Cerebellar nuclear complex (tissue), 1 donor: ENCODE measurements at places on chromosomes 1 and 21.

- DNase-seq = no peak
Observed at GRCh38 chr1:7727809-7728471, 43.2 kb upstream of the VAMP3 start.

DNA sequence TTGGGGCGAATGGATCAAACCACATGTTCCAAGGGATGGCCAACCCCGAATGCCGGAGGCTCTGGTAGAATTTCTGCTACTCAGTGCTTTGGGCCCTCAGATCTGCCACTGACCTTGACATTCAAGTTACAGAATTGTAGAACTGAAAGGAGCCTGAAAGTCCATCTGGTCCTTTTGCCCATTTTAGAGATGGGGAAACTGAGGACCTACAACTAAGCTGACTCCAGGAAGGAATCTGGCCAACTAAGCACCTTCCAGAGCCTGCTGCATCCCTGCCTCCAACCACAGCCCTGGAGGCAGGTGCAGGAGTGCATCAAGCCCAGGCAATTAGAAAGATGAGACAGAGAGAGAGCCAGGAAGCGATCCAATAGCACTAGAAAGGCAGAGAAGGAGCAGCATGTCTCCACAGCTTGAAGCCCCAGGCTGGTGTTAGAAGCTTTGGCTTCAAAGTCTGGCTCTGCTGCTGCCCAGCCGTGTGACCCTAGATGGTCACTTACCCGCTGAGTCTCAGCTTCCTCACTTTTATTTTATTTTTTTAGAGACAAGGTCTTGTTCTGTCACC lies 1.3 kb upstream of the CTRC start:
- DNase-seq = no peak

- no peak for DNase-seq
Observed at GRCh38 chr1:86377341-86377740, 18.8 kb downstream of the ODF2L start.

- DNase-seq = no peak
Observed at GRCh38 chr1:25066256-25066655, 136.2 kb upstream of the RUNX3 start.

GRCh38 chr1:210709701-210710100 lies 381.0 kb downstream of the HHAT start:
- DNase-seq = no peak

- no peak for DNase-seq
Observed at GRCh38 chr1:11671544-11672286, 7.7 kb downstream of the FBXO6 start.

DNA sequence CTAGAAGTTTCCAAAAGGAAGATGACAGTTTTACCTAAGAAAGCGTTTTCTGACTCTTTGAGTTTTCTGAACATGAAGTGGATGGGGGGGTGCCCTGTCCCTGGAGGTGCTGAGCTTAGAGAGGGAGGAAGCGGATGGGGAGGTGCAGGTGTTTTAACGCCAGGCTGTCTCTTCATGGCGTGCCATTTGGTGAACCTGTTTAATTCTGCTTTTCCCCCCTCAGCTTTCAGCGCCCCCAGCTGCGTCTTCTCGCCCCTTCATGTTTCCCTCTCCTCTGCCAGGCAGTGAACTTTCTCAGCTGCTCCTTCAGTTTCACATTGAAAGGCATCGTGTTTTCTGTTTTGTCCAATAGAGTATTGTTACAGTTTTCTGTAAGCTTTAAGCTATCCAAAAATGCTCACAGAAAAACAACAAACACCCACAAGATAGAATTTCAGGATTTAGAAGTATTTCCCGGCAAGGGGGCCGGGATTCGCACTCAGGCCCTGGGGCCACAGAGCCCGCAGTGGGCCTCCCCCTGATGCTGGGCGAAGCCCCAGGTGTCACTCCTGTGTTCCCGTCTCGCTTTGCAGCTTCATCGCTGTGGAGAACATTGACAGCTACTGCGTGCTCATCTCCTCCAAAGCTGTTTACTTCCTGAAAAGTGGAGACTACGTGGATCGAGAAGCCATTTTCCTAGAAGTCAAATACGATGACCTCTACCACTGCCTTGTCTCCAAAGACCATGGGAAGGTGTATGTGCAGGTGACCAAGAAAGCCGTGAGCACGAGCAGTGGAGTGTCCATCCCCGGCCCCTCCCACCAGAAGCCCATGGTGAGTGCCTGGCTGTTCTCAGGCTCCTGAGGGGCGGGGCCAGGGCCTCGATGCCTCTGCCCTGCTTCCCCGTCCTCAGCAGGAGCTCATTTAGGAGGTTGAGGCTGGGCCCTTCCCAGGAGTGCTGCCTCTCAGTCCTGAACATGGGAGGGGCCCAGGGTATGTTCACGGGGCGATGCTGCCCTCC lies 111.4 kb downstream of the DHRS3 start:
- DNase-seq = no peak

- no peak for DNase-seq
Observed at GRCh38 chr1:32291145-32291707, 657 bp upstream of the HDAC1 start.

DNA sequence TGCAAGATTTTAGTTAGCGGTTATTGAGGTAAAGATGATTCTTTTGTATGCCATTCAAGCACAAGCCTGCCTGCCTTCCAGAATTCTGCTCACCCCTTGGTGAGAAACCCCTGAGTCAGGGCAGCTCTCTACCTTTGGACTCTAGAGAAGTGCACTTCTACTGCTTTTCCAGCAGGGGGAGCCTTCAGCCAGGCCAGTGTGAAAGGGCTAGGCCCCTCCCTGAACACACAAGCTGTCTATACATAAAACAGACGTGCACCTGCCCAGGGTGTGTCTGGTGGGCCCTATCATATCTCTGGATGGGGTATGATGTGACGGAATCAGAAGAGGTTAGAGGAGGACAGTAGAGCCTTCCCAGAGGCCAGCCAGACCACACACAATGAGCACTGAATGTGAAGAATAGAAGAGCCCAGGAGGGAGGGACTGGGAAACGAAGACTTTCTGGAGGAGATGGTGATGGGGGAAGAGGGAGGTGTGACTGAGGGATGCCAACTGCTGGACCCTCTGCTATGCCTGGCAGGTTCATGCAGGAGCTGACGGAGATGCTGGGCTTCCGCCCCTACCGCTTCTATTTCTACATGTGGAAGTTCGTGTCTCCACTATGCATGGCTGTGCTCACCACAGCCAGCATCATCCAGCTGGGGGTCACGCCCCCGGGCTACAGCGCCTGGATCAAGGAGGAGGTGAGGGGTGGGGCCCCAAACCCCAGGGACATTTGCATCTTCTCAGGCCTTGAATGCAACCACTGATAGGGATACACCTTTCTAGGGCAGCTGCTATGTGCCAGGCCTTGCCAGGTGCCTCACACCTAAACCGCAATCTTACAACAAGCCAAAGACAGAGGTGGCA lies 13.0 kb upstream of the KCNC4 start:
- DNase-seq = peak; percentile 67

GRCh38 chr1:143698016-143698415 lies 273.8 kb downstream of the FAM72C start:
- DNase-seq = no peak

GRCh38 chr1:170377440-170377839 lies 154.5 kb upstream of the GORAB start:
- no peak for DNase-seq

DNA sequence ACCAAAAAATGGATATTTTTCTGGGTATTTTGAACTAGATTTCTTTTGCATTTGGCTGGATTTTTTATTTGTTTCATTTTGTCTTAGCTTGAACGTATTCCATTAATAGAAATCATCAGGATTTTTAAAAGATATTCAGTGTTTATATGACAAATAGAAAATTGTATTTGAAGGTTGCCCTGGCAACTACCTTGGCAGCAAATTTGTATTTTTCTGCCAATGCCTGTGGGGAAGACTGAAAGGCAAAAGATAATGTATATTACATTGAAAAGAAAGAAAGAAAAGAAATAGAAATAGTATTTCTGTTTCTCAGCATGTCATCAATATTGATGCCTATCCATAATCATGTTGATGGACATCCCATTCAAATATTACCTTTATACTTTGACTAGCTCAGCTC lies 16.8 kb downstream of the VCAM1 start:
- DNase-seq = no peak

GRCh38 chr1:212722270-212722957 lies 22.8 kb upstream of the BATF3 start:
- no peak for DNase-seq

- DNase-seq = no peak
Observed at GRCh38 chr1:23931491-23931880, 18.3 kb upstream of the CNR2 start.

DNA sequence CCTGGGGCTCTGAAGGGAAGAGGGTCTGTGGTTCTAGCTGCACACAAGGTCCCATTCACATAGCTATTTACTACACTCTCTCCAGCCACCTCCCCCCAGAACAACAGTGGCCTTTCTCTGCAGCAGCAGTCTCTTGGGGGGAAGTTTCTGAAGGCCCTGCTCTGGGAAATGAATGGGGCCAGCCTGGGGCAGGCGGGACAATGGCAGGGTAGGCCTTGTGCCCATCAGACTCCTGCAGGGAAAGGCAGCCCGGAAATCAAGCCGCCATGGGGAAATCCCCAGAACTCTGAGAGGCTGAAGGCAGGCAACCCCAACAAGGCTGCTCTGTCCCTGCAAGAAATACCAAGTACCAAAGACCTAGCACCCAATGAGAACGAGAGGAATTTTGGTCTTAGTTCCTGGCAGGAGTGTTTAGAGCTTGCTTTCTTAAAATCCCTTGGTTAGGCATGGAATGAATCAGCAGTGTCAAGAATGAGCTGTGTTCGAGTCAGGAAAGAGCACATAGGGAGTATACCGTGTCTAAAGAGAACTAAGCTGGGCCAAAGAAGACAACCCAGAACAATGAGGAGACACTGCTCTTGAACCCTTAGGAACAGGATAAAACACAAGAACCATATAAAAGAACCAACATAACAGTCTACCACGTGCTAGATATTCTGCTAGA lies 11.3 kb downstream of the ARHGEF11 start:
- DNase-seq = no peak

- DNase-seq = no peak
Observed at GRCh38 chr1:47208374-47208850, 18.6 kb upstream of the PDZK1IP1 start.

- no peak for DNase-seq
Observed at GRCh38 chr1:169090308-169090899, 16.1 kb upstream of the ATP1B1 start.

- DNase-seq = no peak
Observed at GRCh38 chr1:52204696-52205095, 62.8 kb downstream of the ZFYVE9 start.

- no peak for DNase-seq
Observed at GRCh38 chr1:208137193-208137592, 107.0 kb downstream of the PLXNA2 start.

GRCh38 chr1:17195731-17196130 lies 9.2 kb upstream of the PADI1 start:
- no peak for DNase-seq

GRCh38 chr1:61081144-61081685 lies 1.1 kb upstream of the NFIA start:
- no peak for DNase-seq

DNA sequence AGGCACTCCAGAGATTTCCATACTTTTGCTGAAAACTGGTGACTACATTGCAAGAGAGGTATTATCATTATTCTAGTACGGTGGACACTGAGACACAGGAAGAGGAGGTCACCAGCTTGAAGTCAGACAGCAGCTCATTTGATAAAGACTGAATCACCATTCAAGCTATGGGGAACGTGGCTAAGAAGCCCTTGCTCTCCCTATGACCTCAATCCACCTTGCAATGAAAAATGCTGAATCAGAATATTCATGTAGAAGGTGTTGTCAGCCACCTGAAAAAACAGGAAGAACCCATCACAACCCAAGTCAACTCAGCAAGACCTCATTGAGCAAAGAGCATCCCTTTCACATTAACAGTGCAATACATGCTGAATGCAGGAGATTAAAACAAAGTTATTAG lies 59.0 kb upstream of the FGGY start:
- no peak for DNase-seq

DNA sequence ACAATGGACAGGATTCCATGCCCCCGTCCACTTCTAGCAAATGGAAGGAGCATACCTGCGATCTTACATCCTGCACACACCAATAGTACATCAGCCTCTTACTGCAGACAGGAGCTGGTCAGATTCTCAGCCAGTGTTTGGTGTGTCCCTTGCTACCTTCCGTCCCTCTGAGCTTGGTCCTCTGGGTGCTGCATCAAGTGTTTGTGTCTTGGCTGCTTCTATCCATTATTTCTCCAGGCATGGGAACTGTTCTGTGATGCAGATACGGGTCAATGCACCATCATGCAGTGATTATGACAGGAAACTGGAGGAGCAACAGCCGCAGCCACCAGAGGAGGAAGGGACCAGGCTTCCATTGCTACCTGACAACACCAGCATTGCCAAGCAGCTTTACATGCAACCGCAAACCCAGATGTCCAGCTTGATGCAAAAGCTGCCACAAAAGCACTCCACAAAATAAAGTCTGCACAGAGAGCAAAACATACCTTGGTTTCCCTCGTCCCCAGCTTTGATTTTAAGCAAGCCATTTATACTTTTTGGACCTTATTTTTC lies 21.9 kb upstream of the OVAAL start:
- DNase-seq = no peak

- no peak for DNase-seq
Observed at GRCh38 chr1:189226779-189227178, 1250.9 kb downstream of the BRINP3 start.

DNA sequence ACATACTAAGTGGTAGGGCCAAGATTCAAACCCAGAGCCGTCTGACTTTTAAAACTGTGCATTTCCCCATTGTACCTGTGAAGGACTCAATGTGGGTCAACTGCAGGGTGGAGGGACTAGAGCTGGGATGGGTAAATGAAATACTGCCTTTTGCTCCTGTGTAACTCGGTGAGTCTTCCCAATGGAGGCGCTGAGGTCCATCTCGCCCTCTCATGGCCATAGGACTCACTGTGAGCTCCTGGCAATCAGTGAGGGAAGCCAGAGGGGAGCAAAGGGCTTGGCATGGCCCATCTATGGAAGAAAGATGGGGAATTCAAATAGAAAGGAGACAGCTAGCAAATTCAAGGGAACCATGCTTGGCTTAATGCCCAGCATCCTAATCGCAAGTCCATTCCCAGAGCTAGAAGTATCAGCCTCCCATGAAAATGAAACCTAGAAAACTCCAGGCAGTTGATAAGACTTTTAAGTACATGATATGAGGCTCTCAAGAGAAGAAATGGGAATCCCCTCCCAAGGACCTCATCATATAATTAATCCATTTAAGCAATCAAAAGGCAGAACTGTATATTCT lies 25.4 kb upstream of the CGN start:
- no peak for DNase-seq

DNA sequence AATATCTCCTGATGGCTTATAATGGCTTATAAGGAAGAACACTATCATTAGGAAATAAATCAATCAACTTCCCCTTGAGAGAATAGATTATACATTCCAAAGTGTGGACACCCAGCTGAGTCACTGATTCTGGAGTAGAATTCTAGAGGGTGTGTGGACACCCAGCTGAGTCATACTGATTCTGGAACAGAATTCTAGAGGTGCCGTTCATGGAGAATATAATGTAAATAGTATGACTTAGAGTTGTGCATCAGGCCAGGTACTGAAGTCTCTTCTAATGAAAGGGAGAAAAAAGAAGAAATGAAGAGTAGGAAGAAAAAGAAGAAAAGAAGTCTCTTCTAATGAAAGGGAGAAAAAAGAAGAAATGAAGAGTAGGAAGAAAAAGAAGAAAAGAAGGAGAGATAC lies 2.4 kb upstream of the USP33 start:
- DNase-seq = no peak
